ENCODE measurements at places on chromosomes 5 and 9.

GRCh38 chr5:32677023-32677422 lies 34.1 kb upstream of the NPR3 start:
- DNase-seq: no peak

DNA sequence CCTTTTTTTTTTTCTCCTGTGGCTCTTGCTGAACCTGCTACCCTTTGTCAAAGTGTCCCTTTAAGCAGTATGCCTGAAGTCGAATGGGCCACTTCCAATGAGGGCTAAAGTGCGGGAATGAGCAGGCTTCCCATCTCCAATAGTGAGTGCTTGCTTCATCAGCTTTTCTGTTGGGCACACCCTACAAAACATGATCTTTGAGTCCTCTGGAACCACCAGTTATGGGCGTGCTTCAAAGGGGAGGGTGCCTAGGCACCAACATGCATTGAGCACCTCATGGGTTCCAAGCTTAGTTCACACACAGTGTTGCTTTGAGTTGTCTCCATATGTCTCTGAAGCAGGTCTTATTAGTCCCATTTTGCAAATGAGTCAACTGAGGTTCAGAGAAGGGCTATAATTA lies 132.8 kb upstream of the CPEB4 start:
- no peak for DNase-seq

- DNase-seq: no peak
Observed at GRCh38 chr9:134293031-134293521, 33.2 kb upstream of the RXRA start.

GRCh38 chr9:126471084-126471624 lies 142.6 kb upstream of the LMX1B start:
- DNase-seq: peak; percentile 67

- DNase-seq: no peak
Observed at GRCh38 chr5:170426149-170426767, 37.1 kb upstream of the KCNMB1 start.

GRCh38 chr9:90872835-90873294 lies 71.2 kb downstream of the SYK start:
- DNase-seq: no peak

DNA sequence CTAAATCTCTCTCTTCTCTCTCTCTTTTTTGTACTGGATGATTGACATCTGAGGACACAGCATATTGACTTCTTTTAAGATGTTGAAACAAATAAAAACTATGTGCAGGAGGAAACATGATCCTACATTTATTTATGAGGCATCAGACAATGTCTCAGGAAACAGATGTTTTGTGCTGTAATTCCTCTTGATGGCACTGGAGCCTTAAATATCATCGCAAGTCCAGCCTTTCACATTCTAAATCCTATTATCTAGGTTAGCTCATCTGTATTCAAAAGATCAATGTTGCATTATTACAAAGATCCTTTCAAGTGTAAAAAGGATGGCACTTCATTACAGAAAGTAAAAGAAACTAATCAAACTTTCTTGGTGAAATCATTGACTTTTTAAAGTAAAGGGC lies 63.9 kb downstream of the MAT2B start:
- no peak for DNase-seq

GRCh38 chr5:93584596-93585040 lies 1.6 kb downstream of the NR2F1 start:
- no peak for DNase-seq

GRCh38 chr5:159199225-159199624 lies 10.1 kb downstream of the RNF145 start:
- DNase-seq: no peak

GRCh38 chr9:89701221-89701798 lies 96.5 kb downstream of the GADD45G start:
- DNase-seq: peak; percentile 47

DNA sequence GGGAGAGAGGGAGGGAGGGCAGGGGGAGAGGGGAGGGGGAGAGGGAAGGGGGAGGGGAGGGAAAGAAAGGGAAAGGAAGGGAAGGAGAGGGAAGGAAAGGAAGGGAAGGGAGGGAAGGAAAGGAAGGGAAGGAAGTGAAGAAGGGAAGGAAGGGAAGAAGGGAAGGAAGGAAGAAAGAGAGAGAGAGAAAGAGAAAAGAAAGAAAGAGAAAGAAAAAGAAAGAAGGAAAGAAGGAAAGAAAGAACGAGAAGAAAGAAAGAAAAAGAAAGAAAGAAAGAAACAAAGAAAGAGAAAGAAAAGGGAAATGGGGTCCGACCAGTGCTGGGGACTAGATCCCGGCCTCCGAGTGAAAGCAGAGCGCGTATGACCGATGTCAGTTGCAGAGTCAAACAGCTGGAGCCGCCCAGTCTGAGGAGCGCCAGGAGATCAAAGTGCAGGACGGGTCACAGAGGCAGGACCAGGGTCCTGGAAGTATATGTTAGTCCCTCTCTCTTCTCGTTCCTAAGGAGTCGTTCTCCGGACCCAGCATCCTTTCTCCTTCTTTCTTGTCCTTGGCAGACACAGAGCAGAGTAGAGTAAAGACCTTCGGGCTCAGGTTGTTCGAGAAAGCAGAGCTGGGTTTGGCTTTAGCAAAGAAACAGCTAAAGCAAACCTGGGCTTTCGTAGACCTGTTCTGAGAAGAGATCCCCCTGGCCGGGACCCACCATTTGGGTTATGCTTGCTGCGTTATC lies 305.4 kb upstream of the MSX2 start:
- DNase-seq: no peak

- no peak for DNase-seq
Observed at GRCh38 chr5:138469540-138470321, 4.5 kb downstream of the EGR1 start.

DNA sequence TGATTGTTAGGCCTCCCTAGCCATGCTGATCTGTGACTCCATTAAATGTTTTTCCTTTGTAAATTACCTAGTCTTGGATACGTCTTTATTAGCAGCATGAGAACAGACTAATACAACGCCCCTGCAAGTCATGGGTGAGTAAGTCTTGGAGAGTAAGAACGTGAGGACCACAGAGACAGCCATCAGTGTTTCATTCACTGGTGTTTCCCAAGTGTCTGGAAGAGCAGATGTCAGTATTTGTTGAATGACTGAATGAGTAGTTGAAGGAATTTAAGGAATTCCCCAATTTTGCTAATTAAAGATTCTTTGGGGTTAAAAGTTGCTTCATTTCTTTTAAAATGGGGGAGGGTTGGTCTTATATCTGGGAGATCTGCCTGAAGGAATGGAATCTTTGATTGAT lies 178.8 kb downstream of the TRIO start:
- no peak for DNase-seq

DNA sequence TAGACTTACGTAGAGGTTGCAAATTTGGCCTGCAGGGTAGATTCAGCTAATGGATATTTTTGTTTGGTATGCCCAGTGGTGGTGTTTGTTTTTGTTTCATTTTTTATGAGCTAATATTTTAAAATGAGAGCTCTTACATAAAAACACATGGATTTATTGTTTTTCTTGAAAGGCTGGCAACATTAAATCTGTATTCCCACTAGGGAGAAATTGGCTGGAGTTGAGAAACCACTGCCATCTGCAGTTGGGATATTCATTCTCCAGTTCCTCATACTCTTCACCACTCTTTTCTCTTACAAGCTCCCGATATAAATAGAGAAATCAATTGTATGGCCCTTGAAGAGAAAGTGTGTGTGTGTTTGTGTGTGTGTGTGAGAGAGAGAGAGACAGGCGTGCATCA lies 143.3 kb downstream of the ALDH1A1 start:
- DNase-seq: no peak

DNA sequence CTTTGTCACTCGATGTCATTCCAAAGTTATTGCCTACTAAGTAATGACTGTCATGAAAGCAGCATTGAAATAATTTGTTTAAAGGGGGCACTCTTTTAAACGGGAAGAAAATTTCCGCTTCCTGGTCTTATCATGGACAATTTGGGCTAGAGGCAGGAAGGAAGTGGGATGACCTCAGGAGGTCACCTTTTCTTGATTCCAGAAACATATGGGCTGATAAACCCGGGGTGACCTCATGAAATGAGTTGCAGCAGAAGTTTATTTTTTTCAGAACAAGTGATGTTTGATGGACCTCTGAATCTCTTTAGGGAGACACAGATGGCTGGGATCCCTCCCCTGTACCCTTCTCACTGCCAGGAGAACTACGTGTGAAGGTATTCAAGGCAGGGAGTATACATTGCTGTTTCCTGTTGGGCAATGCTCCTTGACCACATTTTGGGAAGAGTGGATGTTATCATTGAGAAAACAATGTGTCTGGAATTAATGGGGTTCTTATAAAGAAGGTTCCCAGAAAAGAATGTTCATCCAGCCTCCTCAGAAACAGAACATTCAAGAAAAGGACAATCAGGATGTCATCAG lies 11.3 kb downstream of the TLR4 start:
- no peak for DNase-seq

DNA sequence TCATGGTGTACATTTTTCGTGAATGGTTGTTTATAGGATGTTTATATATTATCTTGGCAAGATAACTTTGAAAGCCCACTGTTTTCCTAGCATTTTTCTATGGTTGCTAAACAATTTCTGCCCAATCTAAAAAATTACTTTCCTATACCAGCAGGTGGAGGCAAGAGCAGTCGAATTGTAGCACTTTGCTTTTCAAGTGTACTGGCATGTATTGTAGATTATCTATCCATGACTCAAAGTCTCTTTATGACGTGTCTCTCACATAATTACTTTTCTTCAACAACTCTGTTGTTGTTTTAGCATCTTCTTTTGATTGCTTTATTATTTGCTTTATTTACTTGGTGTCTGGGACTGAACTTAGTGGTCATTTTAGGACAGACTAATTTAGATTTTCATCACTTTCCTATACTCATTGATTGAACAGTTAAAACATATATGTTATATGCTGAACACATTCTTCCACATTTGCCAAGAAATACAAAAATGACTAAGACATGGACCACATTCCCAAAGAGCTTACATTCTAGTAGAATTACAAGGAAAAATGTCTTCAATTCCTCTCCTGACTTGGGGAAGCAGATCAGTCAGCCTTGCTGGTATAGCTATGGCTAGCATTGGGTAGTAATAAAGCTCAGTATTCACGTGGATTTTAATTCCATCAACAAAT lies 20.7 kb downstream of the NLN start:
- no peak for DNase-seq

DNA sequence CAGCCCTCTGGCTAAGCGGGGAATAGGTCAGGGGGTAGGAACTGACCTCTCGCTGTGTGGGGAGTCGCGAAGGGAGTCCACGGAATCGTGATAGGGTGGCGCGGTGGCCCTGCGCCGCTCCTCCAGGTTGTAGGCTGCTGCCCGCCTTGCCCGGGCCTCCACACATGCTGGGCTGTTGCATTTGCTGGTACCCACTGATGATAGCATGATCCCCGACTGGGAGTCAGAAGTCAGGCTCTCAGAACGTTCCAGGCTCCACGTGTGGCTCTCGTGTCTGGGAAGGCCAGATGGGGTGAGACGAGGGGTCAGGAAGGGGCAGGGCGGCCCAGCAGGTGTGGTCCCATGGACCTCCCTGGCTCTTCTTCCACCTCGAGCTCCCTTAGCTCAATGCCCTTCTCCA lies 56.0 kb downstream of the PSD2 start:
- no peak for DNase-seq

DNA sequence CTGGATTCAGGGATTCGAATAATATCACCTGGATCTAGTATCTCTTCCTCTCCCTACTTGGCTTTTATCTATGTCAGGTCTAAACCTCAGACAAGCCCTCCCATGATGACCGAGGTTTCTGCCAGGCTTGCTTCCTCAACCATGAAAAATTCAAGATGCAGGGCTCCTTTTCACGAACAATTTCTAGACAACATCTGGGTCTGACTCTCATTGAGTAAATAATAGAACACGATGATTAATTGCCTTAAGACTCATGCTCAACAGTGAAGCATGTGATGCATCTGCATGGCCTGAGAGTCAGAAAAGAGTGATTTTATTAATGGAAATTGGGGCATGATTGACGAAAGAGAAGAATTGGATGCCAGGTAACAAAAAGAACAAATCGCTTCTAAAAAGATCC lies 277.2 kb upstream of the ZNF608 start:
- no peak for DNase-seq

- peak; percentile 17 for DNase-seq
Observed at GRCh38 chr5:141951332-141951781, 6.6 kb downstream of the PCDH12 start.

- no peak for DNase-seq
Observed at GRCh38 chr5:7330256-7330655, 65.7 kb upstream of the ADCY2 start.

DNA sequence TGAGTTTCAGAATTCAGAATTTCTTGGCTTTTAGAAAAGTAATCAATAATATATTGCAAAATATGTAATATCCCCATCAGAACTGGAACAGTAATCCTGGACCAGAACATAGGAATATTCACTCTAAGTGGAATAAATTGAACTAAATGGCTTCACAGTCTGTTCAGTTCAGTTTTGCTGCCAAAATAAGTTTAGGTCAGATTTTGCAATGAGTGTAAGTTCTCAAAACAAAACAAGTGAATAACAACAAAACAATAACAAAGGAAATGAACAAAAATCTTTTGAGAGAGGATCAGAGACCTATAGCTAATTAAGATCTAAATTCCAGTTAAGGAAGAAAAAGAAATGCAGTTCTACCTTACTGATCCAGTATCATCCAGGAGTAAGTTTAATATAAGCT lies 9.3 kb downstream of the PTGER4 start:
- DNase-seq: no peak

DNA sequence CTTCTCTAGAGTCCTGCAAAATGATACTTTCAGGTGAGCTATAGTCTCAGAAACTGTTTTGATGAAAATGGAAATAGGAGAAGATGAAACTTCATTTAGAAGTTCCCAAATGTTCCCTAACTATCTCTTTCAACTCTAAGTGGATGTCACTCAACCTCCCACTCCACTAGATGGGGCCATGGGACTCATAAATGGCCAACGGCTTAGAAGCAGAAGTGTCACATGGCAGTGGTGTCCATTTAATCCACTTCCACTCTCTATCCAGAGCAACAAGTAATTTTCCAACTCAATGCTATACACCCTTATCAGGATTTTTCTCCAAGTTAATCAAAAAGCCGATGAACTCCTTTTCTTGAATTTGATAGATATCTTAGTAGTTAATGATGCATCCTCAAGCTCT lies 295.7 kb downstream of the EDIL3 start:
- no peak for DNase-seq

DNA sequence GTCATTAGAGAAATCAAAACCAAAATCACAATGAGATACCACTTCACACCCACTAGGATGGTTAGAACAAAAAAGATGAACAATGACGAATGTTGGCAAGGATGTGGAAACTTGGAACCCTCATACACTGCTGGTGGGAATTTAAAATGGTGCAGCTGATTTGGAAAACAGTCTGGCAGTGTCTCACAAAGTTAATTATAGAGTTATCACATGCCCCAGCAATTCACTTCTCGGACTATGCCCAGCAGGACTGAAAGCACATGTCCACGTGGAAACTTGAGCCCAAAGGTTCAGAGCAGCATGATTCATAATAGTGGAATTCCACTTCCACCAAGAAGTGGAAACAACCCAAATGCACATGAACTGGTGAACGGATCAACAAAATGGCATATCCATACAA lies 85.0 kb upstream of the HRH2 start:
- no peak for DNase-seq

GRCh38 chr5:104018299-104018698 lies 455.7 kb upstream of the NUDT12 start:
- no peak for DNase-seq
